ENCODE measurements at places on chromosomes 11 and 22. TPM values are rescaled to one million over a fixed set of nuclear protein-coding genes. Genes with fewer than 3 reads are reported as not detected.

DNA sequence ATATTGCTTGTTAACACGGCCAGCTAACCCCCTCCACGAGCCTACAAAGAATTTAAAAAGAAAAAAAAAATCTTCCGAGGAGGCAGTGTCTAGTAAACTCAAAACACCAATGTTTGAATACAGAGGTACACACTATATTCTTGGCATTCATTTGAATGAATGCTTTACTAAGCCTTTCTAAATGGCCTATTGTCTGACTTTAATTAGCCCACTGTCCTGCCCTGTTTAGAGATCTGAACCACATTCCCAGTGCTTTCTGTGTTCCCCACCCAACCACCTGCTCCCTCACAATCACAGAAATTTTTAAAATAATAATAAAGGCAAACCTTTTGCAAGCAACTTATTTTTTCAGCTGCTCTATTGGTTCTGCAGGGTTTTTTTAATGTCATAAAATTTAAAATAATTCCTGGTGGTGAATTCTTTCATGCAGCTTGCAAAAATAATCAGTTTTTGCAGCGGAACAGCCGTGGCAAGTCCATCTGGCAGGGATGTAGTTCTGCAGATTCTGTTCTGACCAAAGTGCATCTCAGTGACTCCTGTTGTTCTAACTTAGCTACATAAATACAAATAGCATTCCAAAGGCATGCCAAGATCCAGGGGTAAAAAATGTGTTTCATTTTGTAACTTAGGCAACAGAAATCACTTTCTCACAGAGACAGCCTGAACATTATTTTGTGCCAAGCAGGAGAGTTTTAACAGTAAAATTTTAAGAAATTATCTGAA is 23.8 kb downstream of the POU2AF2 start:
- peak; percentile 5 for DNase-seq

- DNase-seq: no peak
Measured at GRCh38 chr22:43077121-43077877, 11.9 kb downstream of the TTLL1 start.

DNA sequence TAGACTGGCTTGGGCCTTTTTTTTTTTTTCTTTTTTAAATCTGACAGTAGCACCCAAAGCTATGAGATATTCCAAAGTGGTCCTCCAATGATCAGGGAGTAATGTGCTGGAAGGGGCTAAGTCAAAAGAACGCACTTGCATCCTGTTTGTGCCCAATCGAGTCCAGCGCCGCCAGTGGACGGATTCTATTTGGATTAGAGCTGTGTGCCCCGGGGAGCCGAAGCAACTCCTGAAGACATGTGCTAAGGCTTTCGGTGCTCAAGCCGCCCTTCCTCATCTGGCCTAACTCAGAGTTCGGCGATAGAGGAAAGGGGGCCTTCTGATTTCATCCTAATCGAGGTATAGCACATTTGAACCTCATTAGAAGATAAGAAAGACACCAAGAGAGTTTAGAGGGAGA is 147.8 kb upstream of the NECTIN1 start:
- no peak for DNase-seq

- no peak for DNase-seq
Measured at GRCh38 chr11:116649268-116649667, 123.5 kb downstream of the BUD13 start.

- peak; percentile 47 for DNase-seq
Measured at GRCh38 chr11:124482362-124483147, 37.1 kb upstream of the OR8B8 start.

CLP1 gene
- 19.0 TPM for total RNA-seq

IL10RA gene
- not detected for total RNA-seq

SIK3 gene
- 14.2 TPM for total RNA-seq

OR52I1 gene
- not detected for total RNA-seq

Data from fibroblast of villous mesenchyme (primary cell).